ENCODE measurements at places on chromosomes 16 and 17.

DNA sequence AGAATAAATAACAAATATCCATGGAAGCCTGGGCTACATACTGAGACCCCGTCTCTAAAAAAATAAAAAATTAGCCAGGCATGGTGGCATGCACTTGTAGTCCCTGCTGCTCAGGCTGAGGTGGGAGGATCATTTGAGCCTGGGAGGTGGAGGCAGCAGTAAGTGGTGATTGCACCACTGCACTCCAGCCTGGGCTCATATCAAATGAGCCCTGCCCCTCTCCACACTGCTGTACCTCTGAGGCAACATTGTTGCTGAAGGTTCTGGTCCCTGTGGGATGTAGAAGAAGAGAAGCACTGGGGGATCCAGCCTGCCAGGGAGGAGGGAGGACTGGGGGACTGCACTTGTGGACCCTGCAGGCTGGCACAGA is 11.4 kb upstream of the ARHGAP23 start:
- no peak for DNase-seq

- DNase-seq, result no peak
Measured at GRCh38 chr17:6912110-6913051, 80.9 kb upstream of the TEKT1 start.

GRCh38 chr17:72942579-72942978 is 149.9 kb downstream of the SLC39A11 start:
- DNase-seq, result no peak

GRCh38 chr17:12580640-12581039 is 85.0 kb upstream of the MYOCD start:
- DNase-seq, result no peak

DNA sequence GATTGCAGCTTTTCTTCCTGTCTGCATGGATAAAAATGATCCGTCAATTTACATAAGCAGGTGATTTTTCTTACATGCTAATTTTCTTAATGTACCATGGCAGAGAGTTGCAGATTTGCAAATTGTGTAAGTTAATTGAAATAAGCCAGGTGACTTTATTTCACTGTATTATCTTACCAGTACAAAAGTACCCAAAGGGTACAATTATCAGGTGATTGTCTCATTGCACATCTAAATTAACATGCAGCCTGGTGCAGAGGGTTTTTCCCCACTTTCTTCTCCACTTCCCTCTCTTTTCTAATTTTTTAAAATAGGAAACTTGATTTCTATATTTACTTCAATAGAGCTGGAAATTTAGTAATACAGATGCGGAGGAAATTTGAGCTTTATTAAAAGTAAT is 11.2 kb downstream of the NLK start:
- DNase-seq, result no peak

- no peak for DNase-seq
Measured at GRCh38 chr17:65598746-65599145, 37.3 kb upstream of the AXIN2 start.

GRCh38 chr16:62157544-62157943 is 121.3 kb upstream of the CDH8 start:
- DNase-seq, result no peak

GRCh38 chr17:65438708-65439294 is 122.6 kb downstream of the AXIN2 start:
- no peak for DNase-seq

- DNase-seq, result peak; percentile 39
Measured at GRCh38 chr17:63931981-63932561, at the start of gene CD79B. TSS of gene CD79B (minus strand) at chr17:63932331. CDS start at chr17:63932261, 70 bp downstream.

GRCh38 chr17:78412403-78412802 is 34.0 kb downstream of the PGS1 start:
- DNase-seq, result peak; percentile 17

- peak; percentile 83 for DNase-seq
Measured at GRCh38 chr17:13594762-13595598, 6.7 kb downstream of the HS3ST3A1 start.

- peak; percentile 85 for DNase-seq
Measured at GRCh38 chr16:57592591-57593003, 35.8 kb upstream of the ADGRG1 start.

- no peak for DNase-seq
Measured at GRCh38 chr17:29838961-29839360, 91.1 kb downstream of the SSH2 start.

- DNase-seq, result no peak
Measured at GRCh38 chr17:79711715-79712305, 18.9 kb upstream of the ENPP7 start.

DNA sequence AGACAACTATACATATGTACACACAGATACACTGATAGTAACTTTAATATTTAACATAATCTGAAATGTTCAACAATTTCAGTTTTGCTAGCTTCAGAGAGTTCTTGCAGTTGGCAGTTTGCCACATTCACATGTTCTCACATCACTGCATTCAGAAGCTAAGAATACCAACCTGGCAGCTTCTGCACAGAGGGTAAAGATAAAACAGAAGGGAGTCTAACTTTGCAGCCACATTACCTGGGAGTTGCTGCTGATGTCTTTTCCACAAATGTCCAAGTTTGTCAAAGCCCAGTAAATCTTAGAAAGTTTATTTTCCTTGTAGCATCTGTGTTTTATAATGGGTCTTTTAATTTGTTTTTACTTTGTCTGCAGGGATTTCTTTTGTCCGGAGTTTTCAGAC is 332.0 kb downstream of the BCAS3 start:
- no peak for DNase-seq

DNA sequence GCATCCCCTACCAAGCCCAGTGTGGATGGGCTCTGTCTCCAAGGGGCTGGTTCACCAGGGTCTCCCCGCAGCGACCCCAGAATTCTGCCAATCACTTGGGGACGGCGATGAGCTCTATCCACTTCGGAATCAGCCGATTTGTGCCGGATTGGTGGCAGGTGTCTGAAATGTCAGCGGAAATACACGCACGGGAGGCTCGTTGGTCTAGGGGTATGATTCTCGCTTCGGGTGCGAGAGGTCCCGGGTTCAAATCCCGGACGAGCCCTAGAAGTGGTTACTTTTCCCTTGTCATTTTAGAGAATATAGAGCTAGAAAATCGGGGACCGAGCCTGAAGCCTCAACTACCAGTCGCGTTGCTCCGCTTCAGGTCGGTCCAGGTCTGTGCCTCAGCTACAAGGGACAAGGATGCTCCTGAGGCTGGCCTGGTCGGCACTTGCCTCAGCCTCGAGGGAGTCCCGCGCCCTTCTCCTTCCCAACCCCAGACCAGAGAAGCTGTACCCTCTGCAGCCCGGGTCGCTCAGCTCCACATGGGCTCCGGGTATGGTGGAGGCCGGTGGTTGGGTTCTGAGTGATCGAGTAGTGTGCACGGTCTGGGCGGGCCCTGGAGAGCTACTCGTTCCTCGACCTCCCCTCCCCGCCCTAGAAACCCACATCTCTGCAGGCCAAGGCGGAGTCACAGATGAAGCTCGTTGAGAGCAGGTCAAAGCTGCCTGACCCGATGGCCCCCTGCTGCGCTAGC is 16.0 kb upstream of the OR1F1 start:
- no peak for DNase-seq

DNA sequence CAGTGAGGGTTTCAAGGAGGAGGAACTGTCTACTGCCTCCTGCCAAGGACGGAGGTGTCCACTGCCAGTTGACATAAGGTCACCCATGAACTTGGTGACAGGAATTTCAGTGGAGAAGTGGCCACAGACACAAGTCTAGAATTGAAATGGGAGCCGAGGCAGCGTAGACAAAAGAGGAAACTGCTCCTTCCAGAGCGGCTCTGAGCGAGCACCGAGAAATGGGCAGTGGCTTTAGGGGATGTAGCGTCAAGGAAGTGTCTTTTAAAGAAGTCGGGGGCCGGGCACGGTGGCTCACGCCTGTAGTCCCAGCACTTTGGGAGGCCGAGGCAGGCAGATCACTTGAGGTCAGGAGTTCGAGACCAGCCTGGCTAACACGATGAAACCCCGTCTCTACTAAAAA is 3.1 kb upstream of the SERPINF1 start:
- no peak for DNase-seq

DNA sequence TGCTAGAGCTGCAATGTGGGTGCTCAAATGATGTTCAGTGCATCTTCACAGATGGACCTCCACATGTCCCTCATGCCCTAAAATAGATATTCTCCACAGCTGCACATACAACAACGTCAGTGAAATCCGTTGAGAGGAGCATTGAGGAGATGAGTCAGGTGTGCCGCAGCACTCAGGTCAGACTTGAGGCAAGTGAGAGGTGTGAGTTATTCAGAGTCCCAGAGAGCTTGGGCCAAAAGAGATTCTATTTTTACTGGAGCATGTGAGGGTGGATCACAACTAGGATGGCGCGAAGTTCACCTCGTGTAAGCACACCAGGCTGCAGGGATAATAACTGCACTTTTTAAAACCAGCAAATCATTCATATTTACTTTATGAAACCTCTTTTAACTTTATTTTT is 645.3 kb downstream of the MAF start:
- DNase-seq, result no peak

DNA sequence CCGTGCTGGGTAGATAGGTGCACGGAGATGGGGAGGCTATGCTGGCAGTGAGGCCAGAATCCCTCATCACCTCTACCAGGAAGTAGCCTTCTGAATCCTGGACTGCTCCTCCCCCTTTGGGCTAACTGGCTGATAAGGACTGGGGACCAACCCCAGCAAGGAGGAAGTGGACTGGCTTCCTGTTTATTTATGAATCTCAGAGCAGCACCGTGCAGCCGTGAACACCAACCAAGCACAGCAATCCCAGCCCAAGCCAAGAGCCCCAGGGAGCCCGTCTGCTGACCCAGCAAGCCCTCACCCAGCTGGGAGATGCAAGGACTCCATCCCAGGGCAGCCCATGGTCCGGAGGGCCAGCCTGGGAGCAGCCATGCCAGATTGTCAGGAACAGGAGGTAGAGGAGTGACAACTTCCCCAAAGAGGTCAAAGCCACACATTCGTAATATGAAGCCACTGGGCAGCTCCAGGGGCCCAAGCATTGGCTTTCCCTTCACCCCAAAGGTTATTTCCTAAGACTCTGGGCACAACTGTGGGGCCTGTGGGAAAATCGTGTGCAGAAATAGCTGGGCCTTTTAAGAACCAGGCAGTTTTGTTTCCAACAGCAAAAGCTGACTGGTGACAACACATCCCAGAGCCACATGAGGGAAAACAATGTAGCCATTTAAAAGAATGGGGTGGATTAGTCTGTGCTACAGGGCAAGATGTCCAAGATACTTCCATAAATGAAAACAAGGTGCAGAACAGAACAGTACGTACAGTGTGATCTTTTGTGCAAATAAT is 23.9 kb downstream of the PHB1 start:
- peak; percentile 17 for DNase-seq

GRCh38 chr16:8673611-8674412 is 605 bp upstream of the ABAT start:
- no peak for DNase-seq

DNA sequence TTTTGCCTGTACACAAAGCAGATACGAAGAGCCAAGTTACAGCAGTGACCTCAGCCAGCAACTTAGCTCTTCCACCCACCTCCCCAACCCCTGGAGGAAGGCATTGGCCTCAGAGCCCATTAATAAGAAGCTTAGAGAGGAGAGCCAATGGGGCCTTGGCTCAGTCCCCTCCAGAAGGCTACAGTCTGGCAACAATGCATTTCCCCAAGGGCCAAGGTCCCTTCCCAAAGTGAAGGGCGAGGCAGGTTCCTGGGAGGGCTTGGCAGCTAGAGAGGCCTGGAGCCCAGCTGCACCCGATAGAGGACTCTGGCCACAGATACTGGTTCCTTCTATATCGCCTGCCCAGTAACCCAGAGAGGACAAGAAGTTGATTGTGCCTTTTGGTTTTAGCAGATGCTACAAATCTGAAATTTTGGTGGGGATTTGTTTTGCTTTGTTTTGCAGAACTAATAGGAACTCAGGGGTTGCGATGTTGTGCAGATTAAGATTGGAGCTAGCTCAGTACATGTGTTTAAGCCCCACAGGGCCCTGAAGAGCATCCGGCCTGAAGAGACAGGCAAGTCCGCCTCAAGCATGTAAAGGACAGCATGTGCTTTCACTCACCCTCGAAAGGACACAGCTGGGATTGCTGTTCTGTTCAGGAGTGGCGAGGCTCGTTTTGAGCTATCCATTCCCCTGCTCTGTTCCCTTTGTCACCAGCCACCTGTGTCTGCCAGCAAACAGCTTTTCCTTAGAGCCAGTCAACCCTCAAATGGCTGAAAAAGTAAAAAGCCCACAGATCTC is 12.0 kb upstream of the PNPO start:
- no peak for DNase-seq

DNA sequence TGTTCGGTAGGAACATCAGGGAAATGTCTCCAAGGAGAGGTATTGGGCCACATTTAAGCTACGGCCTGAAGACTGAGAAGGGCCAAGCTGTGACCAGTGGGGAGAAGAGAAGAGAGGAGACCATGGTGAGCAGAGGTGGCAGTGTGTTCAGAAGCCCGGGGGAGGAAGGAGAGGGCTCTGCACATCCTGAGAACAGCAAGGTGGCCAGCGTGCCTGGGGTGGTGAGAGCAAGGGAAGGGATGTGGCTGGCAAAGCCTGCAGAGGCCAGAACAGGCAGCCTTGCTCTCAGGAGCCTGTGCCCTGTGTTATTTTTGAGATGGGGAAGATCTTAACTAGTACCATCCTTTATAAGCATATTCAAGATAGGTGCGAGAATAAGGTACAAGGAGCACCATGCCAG is 933.5 kb upstream of the EEF2KMT start:
- no peak for DNase-seq

DNA sequence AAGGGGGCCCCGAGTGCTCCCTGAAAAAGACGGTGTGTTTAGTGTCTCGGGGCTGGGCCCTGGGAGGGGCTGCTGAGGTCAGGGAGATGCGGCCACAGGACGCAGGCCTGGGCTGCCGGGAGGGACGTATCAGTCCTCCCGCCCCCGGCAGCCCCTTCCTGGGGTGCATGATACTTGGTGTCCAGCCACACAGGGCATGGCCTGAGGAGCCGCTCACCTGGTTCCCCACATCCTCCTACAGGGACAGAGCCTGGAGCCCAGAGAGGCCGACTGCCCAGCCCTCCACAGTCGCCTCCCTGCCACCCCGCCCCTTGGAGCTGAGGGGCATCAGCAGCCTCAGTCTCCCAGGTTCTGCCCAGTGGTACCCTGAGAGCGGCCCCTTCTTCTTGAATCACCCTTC is 12.0 kb upstream of the DEF8 start:
- no peak for DNase-seq

DNA sequence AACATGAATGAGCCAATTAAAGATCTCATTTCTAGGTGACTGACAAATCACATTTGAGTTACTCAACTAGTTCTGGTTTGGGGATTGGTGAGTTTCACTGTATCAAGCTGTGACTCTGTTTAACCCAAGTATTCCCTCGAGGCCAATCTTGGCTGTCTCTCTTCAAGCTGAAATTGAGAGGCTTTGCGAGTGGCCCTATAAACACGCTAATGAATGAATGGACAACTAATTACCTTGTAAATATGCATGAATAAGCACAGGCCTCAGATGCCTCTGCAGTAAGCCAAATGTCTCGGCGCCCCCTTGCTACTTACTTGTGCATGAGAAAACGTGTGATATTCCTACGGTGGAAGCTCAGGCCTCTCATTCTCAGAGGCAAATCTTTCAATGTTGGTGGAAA is 450.3 kb upstream of the PSMD7 start:
- DNase-seq, result no peak
